ENCODE measurements at places on chromosomes 12 and 14.

DNA sequence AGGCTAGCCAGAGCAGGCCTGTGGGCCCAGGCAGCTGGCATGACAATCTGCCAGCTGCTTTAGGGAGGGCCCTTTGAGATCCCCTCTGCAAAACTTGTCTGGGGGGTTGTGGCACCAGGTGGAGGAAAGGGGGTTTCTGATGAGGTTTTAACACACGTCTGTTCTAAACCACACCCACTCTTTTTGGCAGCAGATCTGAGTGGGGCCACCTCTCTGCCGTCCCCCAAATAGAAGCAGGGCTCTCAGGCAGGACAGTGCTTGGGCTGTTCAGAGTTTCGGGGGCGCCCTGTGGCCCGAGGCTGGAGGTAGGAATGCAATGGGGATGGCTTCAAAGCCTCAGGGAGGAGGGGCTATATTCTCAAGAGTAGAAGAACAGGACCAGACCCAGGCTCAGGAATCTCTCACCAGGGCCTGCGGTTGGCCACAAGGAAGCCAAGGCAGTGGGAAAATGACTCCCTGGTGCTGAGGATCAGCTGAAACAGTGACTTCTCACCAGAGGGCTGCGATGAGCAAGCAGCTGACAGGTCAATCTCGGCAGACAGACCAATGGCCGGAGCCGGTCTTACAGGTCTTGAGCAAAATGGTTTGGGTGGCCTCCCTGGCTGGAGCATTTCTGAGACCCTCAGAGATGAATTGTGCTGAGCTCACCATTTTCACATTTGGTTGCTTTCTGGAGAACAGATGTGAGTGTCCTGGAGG is 1.5 kb upstream of the KRT5 start:
- no peak for DNase-seq

- DNase-seq: no peak
Measured at GRCh38 chr12:43011383-43011926, 421.9 kb upstream of the PRICKLE1 start.

- no peak for DNase-seq
Measured at GRCh38 chr12:96401076-96401871, 1.0 kb upstream of the CDK17 start.

- DNase-seq: no peak
Measured at GRCh38 chr12:91958816-91959215, 186.8 kb downstream of the BTG1 start.

DNA sequence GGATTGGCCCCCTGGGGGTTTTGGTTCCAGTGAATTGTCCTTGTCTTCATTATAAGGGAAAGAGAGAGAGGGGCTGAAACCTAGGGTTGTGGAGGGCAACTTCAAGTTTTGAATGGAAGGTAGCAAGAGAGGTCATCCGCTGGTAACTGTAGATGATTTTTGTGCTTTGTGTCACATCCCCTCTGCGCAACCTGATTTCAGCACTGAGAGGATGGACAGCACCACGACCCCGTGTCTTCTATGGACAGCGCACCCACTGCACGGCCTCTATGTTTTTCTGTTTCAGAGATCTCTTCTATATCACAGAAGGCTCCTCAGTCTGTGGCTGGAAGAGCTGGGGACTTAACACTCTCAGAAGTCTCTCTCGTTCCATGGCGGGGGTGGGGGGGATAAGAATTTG is 127.0 kb upstream of the RPH3A start:
- no peak for DNase-seq

- no peak for DNase-seq
Measured at GRCh38 chr14:52370406-52370935, 56.4 kb downstream of the PTGER2 start.

DNA sequence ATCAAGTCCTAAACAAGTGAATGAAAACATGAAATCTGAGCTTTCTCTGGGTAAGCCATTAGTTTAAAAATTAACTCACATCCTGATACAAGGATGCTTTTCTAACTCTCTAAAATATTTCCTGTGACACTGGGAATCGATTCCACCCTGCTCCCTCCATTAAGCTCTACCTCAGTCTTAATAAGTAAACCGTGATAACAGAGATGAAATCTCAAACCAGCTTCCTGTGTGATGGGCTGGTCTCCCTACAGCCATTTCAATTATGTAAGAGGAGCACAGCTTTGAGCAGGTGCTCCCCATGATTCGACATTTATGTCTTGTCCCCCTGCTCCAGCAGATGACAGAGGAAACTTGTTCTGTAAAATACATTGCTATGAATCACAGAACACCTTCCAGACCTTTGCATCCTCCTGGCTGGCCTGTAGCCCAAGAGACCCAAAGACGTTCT is 59.0 kb downstream of the GAS2L3 start:
- DNase-seq: no peak

GRCh38 chr14:22517117-22517720 is 71.8 kb downstream of the DAD1 start:
- DNase-seq: no peak

All from SHP77 (cell line).